ENCODE measurements at places on chromosomes 6 and 20.

DNA sequence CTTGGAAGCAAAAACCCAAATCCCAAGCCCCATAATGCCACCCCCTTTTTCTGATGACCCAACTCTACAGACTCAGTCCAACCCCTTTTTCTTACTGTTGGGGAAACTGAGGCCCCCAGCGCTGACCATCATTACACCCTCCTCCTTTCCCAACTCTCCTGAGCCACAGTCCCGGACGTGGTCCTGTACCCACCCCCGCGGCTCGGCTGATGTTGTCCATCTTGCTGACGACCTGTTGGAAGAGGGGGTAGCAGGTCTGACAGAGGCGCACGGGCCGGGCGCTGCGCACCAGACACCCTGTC, 533 bp downstream of the OSTM1 start:
- DNase-seq, result no peak

GRCh38 chr20:62890444-62890843, 28.8 kb upstream of the TCFL5 start:
- DNase-seq, result no peak

DNA sequence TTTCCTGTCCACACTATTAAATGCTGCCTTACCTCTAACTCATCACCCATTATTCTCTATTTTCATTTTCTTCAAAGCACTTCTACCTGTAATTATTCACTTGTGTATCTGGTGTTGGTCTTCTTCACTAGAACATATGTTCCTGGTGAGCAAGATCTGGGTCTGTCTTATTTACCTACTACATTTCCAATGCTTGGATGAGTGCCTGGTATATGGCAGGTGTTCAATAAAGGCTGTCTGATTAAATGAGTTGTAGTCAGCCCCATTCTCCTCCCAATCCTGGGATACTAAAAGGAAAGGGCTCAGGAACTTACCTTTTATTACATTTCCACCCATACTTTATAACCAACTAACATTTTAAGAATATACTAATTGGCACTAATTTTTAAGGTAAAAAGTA, 61.0 kb downstream of the CEP162 start:
- no peak for DNase-seq

GRCh38 chr6:90397929-90398674, 101.5 kb upstream of the BACH2 start:
- DNase-seq, result peak; percentile 62

DNA sequence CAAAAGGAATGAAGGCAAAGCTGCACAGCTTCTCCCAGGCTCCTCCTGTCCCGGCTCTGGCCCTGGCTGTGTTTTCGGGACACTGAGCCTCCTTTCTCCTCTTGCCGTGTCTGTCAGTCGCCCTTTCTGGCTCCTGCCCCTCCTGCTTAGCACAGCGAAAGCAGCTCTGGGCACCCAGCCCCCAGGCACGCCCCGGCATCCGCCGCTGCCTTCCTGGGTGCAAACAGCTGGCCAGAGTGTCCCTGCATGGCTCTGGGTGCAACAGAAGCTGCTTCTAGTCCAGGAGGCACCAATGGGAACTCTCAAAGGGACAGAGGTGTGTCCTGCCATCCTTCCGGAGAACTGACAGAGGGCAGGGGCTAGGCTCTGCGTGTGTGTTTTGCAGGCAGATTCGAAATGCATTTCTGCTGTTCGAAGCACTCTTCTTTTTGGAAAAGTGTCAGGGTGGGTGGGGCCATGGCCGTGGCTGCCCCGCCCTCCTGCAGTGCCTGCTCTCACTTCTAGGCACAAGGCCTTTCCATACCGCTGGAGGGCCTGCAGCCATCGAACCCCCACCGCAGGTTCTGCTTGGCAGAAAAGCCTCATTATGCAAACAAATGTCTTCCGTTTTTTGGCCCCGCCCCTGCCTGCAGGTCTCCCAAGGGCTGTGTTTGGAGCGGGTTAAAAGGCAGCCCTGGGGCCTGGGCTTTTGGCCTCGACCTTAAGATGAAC, 15.5 kb downstream of the COL9A3 start:
- peak; percentile 91 for DNase-seq

DNA sequence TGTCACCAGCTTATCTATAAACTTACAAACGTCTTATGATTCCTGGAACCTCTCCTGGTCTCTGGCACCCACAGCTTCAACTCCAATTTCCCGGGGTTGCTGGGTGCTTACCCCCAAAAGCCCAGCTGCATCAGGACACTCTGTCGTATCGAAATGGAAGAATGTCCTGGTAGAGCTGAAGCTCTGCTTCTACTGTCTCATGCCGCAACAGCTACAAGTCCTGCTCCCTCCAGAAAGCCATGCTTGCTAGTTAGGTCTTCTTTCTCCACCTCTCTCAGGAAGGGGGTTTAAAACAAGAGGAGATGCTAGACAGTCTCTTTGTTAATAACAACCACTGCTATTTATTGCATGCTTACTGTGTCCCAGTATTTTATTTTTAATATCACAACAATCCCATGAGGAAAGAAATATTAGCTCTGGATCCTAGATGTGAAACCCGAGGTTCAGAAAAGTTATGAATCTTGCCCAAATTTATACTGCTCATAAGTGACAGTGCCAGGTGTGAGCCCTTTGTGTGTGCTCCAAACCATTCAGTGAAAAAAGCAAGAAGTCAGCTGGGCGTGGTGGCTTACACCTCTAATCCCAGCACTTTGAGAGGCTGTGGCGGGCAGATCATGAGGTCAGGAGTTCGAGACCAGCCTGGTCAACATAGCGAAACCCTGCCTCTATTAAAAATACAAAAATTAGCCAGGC, 82.3 kb upstream of the GCM1 start:
- no peak for DNase-seq

GRCh38 chr20:2403291-2404052, 22.8 kb downstream of the TGM6 start:
- DNase-seq, result no peak

DNA sequence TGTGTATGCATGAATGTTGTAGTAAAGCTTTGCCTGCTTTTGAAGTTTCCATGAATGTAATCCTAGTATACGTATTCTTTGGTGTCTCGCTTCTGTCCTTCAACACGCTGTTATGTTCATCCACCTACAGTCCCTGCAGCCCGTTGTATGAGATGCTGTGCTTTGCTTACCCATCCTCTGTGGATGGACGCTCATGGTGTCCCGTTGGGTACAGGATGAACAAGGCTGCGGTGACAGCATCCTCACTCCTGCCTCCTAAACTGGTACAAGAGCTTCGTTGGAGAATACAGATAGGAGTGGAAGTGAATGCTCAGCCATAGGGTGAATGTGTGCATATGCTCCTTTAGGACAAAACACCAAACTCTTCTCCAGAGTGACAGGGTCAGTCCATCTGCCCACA, 366.2 kb downstream of the ZFAND3 start:
- DNase-seq, result no peak

DNA sequence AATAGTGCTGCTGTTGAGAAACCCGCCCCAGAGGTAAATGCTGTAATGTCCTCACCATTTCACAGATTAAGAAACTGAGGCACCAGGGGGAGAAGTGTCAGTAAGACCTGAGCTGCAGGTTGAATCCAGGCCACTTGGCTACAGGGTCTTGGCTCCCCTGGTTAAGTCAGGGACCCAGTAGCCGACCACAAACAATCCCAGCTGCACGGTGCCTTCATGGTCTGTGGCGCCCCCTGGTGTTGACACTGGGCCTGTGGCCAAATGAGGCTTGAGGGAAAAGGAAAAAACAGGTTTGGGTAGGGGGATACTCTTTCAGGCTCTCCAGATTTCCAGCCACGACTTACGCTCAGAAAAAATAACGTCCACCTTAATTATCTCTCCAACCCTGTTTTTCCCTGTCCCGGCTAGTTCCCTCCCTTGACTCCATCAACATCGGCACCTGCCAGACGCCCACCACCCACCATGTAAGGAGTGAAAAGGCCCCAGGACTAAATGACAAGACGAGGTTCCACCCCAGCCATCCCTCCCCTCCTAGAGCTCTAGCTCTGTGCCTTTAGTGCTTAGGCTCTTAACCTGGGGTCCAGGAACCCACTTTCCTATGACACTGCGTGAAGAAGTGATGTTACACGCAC, 47.7 kb upstream of the POLR1H start:
- peak; percentile 31 for DNase-seq

DNA sequence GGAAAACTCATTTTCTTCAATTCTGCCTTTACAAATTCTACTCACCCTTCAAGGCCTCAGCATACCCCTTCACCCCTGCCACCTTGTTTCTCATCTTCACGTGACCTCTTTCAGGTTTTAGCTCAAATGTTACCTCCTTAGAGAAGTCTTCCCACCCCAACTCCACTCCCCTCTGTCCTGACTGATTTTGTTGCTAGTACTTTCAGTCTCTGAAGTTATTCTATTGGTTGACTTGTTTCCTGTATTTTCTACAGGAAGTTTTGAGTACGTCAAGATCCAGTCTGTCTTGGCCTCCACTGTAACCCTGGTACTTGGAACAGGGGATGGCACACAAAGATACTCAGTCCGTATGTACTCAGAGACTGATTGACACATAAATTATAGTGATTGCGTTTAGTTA, 296.1 kb downstream of the DHX35 start:
- DNase-seq, result no peak

GRCh38 chr6:48135323-48136084, 24.5 kb upstream of the PTCHD4 start:
- no peak for DNase-seq

GRCh38 chr6:119067091-119067490, 11.4 kb downstream of the FAM184A start:
- peak; percentile 32 for DNase-seq

- DNase-seq, result no peak
Observed at GRCh38 chr6:131321589-131321988, 186.3 kb downstream of the AKAP7 start.

GRCh38 chr20:38267901-38268514, 7.5 kb upstream of the KIAA1755 start:
- DNase-seq, result no peak

- DNase-seq, result no peak
Observed at GRCh38 chr6:65123521-65123920, 583.5 kb downstream of the EYS start.

DNA sequence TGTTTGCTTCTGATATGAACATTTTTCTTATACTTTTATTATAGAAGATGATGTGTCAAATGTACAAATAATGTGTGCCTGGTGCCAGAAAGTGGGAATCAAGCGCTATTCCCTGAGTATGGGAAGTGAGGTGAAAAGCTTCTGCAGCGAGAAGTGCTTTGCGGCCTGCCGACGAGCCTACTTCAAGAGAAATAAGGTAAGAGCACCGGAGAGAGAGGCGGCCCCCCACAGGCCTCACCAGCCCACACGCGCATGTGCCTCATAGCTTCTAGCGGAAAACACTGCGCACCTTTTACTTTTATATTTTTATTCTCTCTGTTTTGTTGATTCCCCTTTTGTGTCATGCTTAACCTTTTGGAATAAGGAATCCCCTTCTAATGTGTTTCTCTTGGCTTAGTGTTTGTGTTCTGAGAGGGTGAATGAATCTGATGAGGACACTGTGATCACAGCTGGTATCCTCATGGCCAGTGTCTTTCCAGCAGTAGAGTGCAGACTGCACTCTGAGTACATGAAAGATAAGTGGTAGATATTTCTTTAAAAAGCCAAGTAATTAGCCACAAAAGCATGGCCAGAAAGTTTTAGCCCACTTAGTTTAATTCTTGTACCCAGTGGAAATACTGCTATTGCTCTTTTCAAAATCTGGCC, 43.6 kb downstream of the SOBP start:
- no peak for DNase-seq

GRCh38 chr20:16490696-16491095, 82.6 kb downstream of the KIF16B start:
- DNase-seq, result no peak

GRCh38 chr6:147322299-147323162, 118.3 kb downstream of the STXBP5 start:
- peak; percentile 32 for DNase-seq

DNA sequence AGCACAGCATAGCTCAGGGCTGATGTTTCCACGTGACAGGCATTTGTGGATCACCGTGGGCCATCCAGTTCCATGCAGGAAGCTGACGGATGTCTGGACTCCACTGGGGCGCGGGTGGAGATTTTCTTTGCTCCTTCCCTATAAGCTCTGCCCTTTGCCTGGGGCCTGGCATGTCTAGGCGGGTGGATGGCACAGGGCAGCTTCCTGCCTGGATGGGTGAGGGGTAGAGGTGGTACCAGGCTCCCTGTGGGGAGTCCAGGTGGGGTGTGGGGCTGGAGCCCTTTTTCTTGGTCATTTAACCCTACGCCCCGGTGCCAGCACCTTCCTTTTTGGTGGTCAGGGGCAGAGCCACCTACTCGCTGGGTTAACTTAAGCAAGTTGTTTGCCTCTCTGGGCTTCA, 10.4 kb downstream of the FAM110A start:
- no peak for DNase-seq

DNA sequence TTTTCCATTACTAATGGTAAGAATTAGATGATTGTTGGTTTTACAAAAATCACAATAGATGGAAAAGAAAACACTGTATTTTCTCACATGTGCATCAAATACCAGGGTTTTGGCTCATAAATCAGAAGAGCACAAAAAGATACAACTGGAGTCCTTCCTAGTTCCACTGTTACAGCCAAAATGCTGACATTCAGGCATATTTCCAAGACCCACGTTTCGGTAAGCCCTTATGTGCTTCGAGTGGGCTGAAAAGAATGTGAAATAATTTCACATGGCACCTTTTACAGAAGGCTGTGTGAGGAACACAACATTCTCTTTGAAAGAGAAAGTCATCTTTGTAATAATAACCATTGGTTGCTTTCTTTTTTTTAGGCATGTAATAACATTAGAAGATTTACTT, 326.7 kb upstream of the FLRT3 start:
- DNase-seq, result no peak

DNA sequence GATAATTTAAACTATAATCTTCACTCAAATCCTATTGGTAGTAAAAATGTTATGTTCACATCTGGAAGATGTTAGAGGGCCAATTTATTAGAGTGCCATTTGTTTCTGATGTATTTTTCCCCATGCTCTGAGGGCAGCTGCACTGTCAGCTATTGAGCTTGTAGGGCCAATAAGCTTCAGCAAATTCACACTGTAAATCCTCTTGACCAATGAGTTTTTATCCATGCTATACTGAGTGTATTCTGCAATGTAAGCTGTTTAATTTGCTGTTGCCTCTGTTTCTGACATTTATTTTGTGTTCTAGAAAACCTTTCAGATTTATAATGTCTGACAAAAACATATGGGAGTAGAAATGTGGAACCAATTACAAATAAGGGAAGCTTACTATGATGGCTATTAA, 62.6 kb downstream of the OGFRL1 start:
- DNase-seq, result no peak

DNA sequence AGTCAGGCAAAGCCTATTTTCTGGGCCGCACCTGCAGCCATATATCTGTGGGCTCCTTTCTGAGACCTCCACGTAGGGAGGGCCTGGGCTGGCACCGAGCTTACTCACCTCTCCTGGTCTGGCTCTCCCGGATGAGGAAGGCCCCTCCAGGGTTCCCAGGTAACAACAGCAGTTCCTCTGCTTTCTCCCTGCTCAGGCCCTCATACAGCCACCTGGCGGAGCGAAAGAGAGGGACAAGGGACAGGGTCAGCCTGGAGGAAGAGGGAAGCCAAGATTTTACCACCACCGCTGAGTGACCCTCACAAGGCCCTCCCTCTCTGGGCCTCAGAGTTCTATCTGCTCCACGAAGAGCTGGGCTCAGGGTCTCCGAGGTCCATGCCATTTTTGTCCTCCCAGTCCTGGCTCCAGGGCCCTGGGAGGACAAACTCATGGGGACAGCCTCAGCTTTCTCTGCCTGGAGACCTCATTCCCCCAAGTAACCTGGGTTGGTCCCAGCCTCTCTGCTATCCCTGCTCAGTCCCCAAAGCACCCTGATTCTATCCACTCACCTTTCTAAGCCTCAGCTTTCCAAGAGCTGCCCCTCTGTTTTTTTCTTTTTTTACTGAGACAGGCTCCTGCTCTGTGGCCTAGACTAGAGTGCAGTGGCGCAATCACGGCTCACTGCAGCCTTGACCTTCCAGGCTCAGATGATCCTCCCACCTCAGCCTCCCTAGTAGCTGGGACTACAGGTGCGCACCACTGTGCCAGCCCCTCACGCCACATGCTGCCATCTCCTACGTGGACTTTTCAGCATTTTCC, 13.3 kb downstream of the SLA2 start:
- no peak for DNase-seq

Data from hematopoietic multipotent progenitor cell treated with erythropoietin and hydrocortisone succinate and interleukin-3 and kit ligand, for 8 days (in vitro differentiated cells).